Mucosa of descending colon (tissue), 3 donors: ENCODE measurements at places on chromosomes 16 and 17. TPM values are rescaled to one million over a fixed set of nuclear protein-coding genes. Genes with fewer than 3 reads are reported as not detected.

GRCh38 chr17:68011199-68011665 is 15.0 kb upstream of the C17orf58 start:
- DNase-seq = peak; percentile 60

DNA sequence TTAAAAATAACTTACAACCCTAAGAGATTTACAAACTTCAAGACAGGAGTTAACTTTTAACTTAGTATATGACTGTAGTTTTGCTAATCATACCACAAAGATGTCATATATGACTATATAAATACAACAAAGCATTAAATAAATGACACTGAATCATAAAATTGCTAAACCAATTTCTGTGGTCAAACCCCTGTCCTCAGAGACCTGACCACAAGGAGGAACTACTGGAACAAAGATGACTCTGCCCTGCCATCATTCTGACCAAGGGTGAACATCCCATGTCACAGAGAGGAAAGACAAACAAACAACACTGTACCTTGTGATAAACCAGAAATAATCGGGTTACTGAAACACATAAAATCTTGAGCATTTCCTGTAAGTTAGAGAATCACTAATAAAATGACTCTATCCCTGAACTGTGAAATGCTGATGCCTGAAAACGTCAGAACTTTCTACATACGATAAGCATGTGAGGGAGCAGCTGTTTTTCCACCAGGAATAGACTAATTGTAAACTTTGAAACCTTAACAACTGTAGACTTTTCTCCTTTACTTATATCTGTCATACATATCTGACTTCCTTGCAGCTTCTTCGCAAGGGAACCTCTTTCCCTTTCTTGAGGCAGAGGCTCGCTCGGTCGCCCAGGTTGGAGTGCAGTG is 47.9 kb downstream of the WDR59 start:
- no peak for DNase-seq

- no peak for DNase-seq
These were observed 21.8 kb upstream of the ZNHIT3 start for GRCh38 chr17:36464765-36465088.

GSG1L gene
- 1.2 TPM for total RNA-seq

DNA sequence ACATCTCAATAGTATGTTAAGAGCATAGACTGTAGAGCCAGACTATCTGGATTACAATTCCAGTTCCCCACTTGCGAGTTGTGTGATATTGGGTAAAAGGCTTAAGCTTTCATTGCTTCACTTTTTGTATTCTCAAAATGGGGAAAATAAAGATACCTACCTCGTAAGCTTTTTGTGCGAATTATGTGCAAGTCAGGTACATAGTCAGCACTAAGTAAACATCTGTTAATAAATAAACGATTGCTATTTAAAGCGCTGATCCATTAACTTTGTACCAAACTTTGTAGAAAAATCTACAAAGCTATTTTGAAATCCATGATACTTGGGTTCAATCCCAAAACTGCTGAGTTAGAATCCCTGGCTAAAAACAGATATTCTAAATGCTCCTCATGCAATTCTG is 19.6 kb downstream of the ABCA6 start:
- no peak for DNase-seq

GRCh38 chr17:45296833-45297124 is 20.0 kb downstream of the MAP3K14 start:
- DNase-seq = no peak

DNA sequence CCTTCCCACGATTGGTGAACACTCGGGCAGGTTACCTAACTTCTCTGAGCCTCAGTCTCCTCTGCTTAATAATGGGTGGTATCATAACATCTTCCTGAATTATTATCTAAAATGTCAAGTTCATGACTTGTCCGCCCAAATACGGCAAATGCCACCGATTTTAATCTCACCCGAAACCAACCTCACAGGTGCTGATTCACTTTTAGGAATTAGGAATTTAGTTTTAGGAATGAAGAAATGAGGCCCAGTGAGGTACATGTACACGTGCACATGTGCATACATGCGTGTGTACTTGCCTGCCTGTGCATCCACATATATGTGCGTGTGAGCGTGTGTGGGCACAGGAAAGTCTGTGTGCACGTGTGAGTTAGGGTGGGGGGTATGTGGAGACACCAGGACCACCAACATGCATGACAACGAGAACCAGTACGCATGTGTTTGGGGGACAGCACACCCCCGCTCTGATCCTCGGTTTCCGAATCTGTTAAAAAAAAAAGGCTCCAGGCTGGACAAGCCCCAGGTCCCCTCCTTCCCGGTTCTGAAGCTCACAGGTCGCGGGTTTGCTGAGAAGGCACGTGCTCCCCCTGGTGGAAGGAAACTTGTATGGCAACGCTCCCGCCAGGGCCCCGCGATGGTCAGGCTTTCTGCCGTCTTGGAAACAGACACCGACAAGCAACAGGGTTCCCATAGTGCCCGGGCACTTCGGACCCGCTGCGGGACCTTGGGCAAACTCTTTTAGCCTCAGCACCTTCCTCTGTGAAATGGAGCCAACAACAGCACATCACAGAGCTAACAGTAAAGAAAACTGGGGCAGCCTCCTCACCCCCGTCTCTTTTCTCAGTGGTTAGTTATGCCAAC is 219.2 kb downstream of the RBFOX3 start:
- no peak for DNase-seq

NOS2 gene
- total RNA-seq = 10.5 TPM

TRIM72 gene
- not detected for total RNA-seq
